ENCODE measurements at places on chromosomes 11 and 22. TPM values are rescaled to one million over a fixed set of nuclear protein-coding genes. Genes with fewer than 3 reads are reported as not detected.

The MMP27 gene
- total RNA-seq = not detected

DNA sequence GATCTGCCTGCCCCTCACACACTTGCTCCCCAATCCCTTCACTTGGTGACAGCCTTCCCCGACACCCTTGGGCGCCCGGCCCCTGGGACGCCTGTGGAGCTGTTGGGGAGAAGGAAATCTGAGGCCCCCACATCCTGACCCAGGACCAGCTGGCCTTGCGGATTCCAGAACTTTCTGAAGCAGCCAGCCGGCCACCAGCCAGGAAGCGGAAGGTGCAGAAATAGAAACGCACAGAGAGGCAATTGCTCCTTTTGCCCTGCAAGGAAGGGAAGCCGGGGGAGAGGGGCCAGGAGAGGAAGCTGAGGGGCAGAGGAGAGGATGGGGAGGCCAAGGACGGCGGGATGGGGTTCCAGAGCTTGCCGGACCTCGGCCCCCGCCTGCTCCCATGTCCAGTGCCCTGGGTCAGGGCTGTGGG is 66.7 kb upstream of the LINC01488 start:
- no peak for DNase-seq

DNA sequence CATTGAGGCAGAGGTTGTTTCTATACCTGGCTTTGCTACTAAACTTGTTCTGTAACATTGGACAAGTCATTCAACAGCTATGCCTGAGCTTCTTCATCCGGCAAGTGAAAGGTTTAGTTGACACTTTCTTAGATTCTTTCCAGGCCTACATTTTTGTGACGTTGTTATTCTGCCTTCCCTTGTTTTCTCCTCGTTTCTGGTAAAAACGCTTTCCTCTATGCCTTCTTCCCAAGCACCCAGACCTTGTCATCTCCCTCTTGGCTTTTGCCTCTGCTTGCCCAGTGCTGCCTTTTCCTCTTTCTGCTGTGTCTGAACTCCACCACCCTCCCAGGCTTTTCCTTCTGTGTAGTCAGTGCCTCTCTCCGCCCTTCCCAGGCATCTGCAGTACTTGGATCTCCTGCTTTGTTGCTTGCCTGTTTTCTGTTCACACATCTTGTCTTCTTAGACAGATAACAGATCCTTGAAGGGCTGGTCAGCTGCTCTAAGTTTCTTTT is 1.4 kb upstream of the AMOTL1 start:
- DNase-seq = peak; percentile 28

The CACNA1I gene
- total RNA-seq = 0.24 TPM

DNA sequence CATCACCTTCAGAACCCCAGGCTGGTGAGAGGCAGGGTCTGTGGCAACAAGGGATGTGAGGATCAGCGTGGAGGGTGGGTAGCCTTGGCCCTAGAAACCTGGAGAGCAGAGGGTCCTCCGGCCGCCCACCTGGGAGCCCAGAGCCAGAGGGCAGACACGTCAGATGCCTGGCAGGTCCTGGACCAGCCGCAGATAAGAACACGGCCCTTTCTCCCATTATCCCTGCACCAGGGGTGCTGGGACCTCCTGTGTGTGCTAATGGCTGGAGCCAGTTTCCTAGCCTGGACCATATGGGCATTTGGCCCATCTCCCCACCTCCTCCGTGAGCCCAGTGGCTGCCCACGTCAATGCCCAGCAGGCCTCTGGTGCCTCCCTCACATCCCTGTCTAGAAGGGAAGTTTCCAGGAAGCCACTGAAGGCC is 88.4 kb downstream of the MORC2 start:
- DNase-seq = no peak

The SMIM35 gene
- not detected for total RNA-seq

DNA sequence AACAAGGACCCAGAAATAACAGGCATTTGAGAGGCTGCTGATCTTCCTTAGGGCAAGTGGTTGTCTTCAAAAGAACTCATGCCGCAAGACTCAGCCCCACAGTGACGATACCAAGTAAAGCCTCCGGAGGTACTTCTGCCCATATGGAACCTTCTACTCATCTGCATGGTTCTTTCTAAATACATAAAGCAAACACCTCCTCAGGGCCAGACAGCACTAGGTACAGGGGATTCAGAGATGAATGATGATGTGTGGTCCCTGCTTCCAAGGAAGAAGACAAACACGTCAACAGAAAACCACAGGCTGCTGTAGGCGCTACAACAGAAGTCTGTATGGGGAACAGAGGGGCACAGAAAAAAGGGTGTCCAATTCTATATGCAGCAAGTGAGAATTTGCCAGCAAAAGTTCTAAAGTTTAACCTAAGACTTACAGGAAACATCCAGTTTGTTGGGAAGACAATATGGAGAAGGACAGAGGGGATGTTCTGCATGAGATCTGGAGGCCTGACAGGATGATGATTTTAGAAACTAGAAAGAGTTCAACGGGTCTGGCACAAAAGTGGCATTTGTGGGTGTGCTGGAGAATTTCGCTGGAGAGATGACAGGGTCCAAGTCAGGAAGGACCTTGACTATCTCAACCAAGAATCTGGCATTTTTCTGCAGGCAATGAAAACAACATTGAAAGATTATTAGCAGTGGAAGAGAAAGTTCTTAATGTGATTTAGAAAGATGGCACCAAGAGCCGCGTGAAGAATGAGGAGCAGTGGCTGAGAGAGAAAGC is 23.7 kb downstream of the JAML start:
- DNase-seq = no peak

DNA sequence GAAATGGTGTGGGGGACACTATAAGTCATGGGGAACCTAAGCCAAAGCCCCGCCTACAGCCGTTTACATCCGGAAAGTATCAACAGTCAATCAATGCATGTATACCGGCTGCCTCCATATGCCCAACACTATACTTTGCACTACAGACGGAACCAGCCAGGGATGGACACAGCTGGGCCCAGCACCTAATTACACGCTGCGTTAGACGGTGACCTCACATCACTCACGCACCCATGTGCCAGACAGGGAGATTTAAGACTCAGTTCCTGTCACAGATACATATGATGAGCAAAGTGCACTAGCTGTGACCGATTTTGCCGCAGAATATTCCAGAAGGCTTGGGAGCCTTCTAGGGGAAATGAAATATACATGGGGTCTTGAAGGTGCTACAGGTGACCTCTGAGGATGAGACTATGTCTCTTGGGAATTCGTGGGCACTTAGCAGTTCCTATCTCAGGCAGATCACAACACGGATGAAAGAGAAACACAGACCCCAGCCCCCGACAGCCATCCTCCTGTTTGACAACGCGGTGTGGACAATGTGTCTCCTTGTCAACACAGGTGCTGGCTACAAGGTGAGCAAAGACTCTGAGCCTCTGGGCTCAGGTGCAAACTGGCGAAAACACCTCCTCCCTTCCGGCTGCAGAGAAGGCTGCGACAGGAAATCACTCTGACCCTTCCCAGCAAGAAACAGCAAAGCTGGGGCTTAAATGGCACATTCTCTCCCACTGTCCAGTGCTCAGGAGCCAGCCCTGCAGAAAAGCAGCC is 8.0 kb downstream of the AHNAK start:
- DNase-seq = no peak

GRCh38 chr22:23227380-23227779 is 47.1 kb downstream of the BCR start:
- DNase-seq = no peak

GRCh38 chr11:88208745-88209144 is 33.5 kb upstream of the RAB38 start:
- DNase-seq = no peak

GRCh38 chr11:70353900-70354568 is 44.3 kb upstream of the CTTN start:
- no peak for DNase-seq

DNA sequence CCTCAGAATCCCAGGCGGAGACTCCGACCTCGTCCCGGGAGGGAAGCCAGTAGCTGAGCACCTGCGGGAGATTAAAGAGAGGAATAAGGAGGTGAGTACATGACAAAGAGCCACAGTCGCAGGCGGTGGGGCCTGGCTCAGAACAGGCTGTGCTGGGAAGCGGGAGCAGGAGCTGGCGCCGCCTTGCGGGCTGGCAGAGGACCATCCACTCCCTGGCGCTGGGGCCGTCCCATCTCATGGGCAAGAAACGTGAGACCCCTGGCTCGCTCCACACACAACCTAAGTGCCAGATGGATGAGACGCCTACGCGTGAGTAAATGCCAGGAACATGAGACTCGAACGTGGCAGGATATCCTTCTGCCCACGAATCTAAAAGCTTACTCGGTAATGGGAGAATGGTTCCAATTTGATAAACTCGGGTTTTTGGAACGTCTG is 6.3 kb downstream of the CEND1 start:
- DNase-seq = peak; percentile 89

The SPTY2D1 gene
- total RNA-seq = 13.4 TPM

DNA sequence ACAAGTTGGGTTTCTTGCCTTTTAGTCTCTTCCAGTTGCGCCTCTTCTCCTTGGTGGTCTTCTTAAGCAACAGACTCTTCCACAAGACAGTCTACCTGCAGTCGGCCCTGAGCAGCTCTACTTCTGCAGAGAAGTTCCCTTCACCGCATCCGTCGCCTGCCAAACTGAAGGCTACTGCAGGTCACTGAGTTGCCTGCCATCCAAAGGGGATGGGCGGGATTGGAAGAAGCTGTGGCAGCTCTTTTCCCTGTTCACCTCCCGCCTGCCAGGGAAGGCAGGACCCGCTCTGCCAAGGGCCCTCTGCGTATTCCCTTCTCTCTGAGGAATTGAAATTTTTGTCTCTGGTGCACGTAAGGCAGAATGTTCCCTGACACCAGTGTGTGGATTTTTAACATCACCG is 9.2 kb upstream of the STT3A start:
- DNase-seq = no peak

DNA sequence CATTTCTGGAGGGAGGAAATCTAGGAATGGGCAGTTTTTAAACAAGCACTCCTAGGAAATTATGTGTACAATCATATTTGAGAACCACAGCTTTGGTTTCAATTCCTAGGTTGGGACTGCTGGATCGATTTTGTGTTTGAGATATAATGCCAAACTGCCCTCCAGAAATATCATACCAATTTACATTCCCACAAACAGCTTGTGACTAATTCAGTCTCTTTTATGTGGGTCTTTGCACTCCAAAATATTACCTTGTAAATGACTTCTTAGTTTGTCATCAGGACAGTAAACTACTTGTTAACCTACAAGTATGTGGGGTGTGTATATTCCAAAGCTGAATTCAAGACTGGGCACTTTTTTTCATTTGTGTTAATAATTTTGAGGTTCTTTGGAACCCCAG is 9.8 kb upstream of the BARX2 start:
- DNase-seq = no peak

The RTN3 gene
- 132 TPM for total RNA-seq

- DNase-seq = no peak
Observed at GRCh38 chr22:45603619-45604018, 68.0 kb upstream of the ATXN10 start.

The PRG3 gene
- total RNA-seq = not detected

GRCh38 chr11:95443386-95443785 is 212.4 kb upstream of the SESN3 start:
- no peak for DNase-seq

The MS4A7 gene
- not detected for total RNA-seq

- no peak for DNase-seq
Observed at GRCh38 chr22:50400406-50400805, 57.3 kb downstream of the PPP6R2 start.

DNA sequence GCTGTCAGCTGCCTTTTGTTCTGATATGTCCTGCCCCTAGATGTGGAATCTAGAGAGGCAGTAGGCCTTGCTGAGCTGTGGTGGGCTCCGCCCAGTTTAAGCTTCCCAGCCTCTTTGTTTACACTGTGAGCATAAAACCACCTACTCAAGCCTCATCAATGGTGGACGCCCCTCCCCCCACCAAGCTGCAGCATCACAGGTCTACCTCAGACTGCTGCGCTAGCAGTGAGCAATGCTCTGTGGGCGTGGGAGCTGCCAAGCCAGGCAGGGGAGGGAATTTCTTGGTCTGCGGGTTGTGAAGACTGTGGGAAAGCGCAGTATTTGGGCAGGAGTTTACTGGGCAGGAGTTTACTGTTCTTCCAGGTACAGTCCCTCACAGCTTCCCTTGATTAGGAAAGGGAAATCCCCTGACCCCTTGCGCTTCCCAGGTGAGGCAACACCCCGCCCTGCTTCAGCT is 98.5 kb downstream of the SMCO4 start:
- peak; percentile 14 for DNase-seq

Measured in cardiac muscle cell (in vitro differentiated cells and primary cell).